ENCODE measurements at places on chromosomes 6 and 20.

GRCh38 chr6:150723857-150724256 lies 124.2 kb downstream of the PLEKHG1 start:
- no peak for DNase-seq

DNA sequence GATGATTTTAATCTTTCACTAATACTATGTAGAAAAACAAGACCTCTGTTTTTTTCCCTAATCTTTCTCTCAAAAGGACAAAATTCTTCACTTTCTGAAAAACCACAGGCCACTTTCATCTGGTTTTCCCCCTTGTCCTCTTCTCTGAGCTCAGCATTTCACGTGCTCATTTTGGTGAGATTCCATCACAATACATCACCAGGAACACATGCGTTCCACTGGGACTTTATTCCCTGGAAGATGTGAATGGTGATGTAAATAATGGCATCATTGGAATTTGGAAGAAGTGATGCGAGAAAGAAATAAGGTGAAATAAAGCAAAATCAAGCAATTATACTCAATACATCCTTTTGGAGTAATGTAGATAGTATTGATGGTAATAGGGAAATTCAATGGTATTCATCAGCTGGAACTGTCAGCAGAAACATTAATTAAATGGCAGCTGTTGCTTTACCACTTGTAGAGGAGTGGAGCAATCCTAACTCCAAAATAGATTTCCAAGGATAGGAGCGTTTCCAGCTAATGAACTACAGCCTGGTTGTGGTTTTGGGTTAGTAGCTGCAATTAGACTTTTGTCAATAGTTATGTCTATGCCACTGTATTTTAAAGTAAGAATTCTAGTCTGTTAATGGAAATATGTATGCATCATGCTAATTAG lies 11.5 kb downstream of the FILIP1 start:
- no peak for DNase-seq

DNA sequence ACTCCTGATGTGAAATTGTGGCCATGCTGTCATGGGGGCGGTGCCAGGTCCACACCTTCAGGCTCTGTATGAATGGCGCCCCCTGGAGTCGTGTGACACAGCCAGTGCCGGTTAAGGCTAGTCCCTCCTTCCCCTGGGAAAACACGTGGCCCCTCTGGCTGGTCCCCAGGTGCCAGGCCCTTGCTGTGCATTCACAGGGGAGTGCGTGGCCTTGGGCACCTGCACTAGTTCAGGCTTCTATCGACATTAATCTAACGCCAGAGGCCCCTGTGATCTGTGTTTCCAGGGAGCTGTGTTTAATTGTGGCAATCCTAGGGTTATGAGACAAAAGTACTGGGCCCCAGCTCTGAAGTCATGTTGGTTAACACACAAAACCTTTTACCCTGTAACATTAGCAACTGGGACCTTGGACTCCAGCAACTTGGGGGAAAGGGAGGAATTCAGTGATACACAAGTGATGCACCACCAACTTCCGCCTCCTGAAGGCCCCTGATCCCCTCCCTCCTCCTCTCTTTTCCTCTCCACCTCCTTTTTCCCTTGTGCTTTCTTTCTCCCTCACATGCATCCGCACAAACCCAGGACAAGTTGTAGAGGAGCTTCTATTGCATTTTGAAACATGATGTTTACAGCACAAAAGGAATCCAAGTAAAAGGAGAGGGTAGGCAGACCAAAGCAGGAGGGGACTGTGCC lies 74.0 kb downstream of the SSR1 start:
- peak; percentile 64 for DNase-seq

- no peak for DNase-seq
Observed at GRCh38 chr20:8234580-8234979, 102.5 kb downstream of the PLCB1 start.

DNA sequence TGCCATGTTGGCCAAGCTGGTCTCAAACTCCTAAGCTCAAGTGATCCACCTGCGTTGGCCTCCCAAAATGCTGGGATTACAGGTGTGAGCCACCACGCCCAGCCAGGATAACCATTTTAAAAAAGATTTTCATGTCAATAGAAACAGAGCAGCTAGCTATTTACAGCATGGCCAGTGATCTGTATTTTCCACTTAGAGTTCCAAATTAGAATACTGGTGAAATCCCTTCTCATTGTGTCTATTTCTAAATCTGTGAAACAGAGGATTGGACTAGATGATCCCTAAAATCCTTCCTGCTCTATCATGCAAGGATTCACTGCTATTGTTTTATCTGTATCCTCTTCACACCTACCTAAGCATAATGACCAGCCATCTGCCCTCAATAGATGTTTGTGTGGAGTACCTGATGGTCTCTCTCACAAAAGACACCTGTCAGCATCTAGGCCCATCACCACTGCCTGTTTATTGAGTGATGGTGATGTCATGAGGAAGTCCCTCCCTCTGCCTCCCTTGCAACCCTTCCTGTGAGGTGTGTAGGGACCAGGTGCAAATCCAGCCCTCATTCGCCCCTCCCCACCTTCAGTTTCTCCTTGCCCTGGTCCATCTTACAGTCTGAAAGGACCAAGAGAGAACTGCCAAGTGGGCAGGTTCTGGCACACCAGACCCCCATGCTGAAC lies 26.5 kb upstream of the SMIM29 start:
- peak; percentile 5 for DNase-seq

GRCh38 chr6:65746302-65746701 lies 39.3 kb upstream of the EYS start:
- DNase-seq = no peak

- DNase-seq = no peak
Observed at GRCh38 chr6:156348849-156349248, 428.3 kb upstream of the ARID1B start.

DNA sequence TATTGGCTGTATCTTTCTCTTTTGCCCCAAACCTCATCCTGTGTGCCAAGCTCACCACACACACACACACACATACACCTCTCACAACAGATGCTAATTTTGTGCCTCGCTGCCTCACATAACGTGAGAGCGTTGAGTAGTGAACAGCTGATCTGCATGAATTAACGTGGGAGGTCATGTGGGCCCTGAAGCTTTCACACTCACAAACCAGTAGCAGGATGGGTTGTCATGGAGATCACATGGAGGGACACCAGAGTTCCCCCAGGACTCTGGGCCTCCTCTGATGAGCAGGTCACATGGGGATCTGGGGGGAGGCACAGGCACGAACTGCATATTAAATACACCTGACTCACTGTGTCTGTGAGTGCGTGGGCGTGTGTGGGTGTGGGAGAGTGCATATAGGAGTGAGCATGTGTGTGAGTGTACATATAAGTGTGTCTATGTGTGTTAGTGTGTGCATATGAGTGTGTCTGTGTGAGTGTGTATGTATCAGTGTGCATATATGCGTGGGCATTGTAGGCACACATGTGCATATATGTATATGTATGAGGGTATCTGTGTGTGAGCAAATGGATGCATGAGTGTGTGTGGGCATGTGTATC lies 62.7 kb upstream of the SULF2 start:
- no peak for DNase-seq

DNA sequence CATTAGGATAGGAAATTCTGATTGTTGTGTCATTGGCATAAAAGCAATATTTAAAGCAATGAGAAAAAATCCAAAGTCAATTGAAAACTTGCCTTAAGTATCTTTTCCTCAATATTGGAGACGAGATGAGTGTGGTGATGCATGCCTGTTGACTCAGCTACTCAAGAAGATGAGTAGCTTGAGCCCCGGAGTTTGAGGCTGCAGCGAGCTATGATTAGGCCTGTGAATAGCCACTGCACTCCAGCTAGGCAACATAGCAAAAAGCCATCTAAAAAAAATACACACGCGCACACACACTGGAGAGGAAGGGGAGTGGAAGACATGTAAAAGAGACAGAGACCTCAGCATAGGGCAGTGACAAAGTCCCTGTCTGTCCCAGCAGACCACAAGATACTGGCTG lies 9.7 kb upstream of the MARCKS start:
- DNase-seq = no peak

- DNase-seq = no peak
Observed at GRCh38 chr20:39214828-39215227, 252.7 kb downstream of the DHX35 start.

DNA sequence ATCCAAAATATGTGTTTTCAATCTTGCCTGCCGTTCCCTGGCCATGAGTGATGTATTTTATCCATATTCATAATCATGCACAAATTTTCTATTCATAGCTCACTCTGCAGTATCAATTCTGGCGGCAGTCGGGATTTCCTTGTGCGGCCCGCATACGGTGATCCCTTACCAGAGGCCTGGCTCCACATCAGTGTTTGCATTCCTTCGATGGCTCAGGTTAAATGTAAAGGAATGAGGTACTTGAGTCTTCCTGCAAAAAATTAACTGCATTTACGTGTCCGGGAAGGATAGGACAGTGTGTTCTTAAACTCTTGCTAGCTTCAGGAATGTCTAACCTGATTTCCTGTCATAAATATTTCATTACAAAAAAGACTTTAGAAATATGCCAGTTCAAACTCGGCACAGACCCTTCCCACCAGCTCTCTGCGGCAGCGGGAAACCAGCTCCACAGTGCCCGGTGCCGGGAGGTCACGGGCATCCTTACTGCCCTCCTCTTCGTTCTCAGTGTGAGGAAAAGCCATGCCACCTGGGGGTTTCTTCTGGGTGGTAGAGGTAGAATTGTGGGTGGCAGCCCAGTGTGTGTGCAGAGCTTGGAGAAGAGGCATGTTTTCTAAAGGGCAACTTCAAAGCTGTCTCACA lies 154.5 kb downstream of the MOXD1 start:
- no peak for DNase-seq

DNA sequence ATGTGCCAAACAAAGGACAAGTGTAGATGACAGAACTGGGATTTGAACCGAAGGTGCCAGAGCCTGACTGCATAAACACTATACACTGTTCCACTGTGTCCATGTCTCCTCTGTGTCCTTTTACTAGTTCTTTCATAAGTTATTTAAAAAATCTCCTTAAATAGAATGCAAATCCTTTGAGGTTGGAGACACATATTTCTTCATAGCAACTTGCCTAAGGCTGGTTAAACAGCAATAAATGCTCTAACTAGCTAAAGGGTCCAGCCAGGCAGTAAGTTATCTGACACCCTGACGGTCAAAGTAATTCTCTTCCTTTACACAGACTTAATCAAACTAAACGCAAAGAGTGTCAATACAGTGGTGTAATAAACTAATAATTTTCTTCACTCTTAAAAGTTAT lies 76.2 kb upstream of the TRAF3IP2 start:
- no peak for DNase-seq

- no peak for DNase-seq
Observed at GRCh38 chr6:64224819-64225218, 589.2 kb downstream of the PHF3 start.

GRCh38 chr20:48653706-48654051 lies 174.1 kb downstream of the PREX1 start:
- DNase-seq = no peak

DNA sequence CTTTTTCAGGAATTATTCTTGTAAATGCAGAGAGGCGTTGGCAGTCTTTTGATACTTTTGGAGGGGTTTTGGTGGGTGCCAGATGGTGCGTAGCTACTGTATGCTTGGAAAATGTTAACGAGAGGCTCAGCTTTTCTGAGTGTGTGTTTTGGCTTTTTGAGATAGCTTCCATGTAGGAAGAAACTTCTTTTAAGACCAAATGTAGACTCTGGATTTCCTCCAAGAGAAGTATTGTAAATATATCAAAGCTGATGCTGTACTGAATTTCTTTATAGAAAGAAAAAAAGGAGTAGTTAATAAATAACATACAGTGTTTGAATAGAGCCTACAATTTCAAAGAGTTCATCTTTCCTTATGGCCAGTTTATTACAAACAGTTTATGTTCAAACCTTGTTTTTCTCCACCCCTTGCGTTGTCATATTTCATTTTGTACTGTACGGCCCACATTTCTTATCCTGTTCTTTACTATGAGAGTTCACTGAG lies 16.7 kb downstream of the TIAM2 start:
- DNase-seq = no peak

DNA sequence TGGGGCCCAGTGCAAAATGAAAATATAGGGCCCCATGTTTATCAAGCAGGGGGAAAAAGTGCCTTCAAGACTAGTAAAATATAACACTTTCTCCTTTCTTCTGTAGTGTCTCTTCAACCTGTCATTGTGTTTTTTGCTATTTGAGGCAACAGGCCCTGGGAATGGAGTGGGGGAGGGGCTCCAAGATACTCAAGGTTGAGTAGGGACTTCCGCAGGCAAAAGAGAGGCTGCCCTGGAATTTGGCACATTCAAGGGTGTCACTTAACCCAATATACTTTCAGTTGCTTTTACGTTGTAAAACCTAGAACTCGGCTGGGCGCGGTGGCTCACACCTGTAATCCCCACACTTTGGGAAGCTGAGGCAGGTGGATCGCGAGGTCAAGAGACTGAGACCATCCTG lies 154.9 kb downstream of the ALDH8A1 start:
- DNase-seq = no peak

DNA sequence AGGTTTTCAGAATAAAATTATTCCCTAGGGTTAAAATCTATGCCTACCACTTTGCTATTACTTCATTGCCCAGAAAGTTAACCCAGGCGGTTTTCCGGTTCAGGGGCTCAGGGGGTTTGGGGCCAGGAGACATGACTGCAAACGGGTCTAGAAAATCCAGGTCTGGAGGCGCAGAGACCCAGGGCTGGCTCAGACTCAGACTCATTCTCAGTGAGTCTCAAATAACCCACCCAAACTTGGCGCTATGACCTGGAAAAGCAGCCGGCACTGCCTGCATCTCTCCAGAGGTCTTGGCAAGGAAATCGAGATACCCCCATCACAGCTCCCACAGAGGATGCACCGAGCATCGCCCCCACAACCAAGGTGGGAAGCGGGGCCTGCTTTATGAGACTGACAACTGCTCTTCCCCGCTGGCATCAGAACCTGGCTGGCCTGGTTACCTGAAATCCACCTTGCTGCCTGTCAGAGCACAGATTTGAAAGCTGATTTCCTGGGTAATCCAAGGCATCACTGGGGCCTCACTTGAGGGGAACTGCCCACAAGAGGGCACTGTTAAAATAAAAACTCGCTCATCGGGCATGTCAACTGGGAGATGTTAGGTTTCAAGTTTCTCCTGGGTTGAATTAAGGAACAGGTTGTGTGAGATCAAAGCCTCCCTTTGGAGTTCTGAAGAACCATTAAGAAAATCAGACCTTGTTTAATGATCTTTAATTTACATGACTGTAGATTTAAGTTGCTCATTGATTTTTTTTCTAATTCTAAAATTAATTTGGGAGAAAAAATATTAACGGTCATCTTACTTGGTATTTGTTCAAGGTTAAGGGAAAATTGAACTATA lies 55.1 kb downstream of the KIF16B start:
- peak; percentile 25 for DNase-seq

- DNase-seq = no peak
Observed at GRCh38 chr20:43878776-43879175, 35.9 kb upstream of the TOX2 start.

DNA sequence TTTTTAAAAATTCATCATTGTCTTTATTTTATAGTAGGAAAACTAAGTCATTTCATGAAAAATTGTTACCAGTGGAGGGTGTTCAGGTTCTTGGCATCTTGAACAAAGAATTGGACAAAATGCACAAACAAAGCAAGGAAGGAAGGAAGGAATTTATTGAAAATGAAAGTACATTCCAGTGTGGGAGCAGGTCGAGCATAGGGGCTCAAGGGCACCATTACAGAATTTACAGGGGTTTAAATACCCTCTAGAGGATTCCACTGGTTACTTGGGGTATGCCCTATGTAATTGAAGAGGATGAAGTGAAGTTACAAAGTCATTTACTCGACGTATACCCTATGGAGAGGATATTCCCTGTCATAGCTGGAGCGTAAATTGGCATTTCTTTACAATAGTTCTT lies 37.4 kb upstream of the HDAC2 start:
- DNase-seq = no peak
